ENCODE measurements at places on chromosomes 3 and 15. TPM values are rescaled to one million over a fixed set of nuclear protein-coding genes. Genes with fewer than 3 reads are reported as not detected.
A peak's percentile ranks its signal among the peaks of the same experiment; 100 is the strongest.

GRCh38 chr3:55164876-55165275, 237.0 kb upstream of the LRTM1 start:
- DNase-seq: peak; percentile 72

GRCh38 chr3:147408188-147409100, 721 bp upstream of the ZIC1 start:
- peak; percentile 72 for DNase-seq

DNA sequence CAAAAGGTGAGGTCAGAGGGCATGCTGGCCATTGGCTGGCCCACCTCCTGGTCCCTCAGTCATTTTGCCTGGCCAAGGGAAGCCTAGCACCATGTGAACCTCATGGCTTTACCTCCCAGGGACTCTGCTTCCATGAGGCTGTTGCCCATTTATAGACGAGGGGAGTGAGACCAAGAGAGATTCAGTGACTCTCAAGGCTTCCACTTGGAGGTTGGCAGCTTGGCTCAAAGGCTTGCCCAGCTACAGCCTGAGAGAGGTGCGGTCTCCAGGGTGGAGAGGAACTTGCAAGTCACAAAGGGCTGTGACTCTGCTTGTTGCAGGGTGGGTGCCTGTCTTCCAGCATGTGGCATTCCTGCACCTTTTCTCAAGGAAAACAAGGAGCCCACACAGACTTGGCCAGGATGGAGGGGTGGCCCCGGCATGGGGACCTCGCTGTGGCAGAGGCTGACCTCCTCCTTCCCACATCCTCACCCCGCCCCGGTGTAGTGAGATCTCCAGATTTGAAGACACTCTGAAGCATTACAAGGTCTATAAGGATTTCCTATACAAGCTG, 24.5 kb downstream of the CFAP100 start:
- no peak for DNase-seq

GRCh38 chr3:13494463-13495350, 14.6 kb downstream of the HDAC11 start:
- DNase-seq: peak; percentile 54

DNA sequence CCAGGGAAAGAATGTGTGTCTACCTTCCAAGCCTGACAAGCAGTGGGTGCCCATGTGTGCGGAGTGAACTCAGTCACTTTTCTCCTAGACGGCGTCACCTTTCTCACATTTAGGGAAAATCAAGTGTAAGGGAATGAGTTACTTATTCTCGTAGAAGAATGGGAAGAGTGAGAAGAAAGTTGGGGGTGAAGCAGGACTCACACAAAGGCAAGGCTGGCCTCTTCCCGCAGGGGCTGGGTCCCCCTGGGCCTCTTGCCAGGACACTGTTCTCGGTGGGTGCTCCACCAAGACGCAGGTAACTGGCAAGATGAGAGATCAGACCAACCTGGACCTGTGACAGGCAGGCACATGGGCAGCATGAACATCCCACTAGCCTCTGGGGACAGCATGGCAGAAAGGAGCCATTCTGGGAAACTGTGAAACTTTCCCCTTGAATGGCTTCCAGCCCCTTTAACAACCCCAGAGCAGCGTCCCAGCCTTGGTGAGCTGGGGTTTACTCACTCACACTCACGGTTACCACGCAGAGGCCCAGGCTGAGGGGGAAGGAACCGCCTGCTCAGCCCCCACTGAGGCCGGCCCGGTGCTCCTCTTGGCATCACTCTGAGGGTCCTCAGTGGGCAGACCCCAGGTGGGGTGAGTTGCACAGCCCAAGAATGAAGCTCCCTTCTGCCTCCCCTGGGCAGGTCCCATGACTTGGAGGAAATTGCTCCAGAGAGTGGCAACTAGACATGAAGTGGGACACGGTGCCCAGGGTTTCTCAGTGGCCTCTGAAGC, 15.0 kb upstream of the SRP14 start:
- DNase-seq: no peak

- DNase-seq: no peak
Observed at GRCh38 chr3:49868862-49869466, 742 bp downstream of the CAMKV start.

GRCh38 chr3:26193558-26193957, 403.7 kb downstream of the OXSM start:
- DNase-seq: no peak

DNA sequence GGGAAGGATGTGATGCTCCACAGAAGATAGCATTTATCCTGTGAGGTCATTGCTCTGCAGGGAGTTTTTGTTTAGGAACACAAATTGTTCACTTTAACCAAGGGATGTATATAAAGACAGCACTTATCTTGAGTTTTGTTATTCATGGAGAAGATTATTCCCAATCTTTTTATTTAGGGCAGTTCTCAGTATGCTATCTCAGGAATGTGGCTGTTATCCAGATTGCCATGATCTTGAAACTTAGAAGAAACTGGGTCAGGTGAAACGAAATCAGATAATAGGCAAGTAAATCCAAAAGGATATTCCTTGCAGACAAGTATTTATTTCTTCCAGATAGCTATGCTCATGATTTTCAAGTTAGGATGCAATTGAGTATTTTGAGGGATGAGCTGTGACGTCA, 19.3 kb upstream of the TMEM42 start:
- DNase-seq: no peak

DNA sequence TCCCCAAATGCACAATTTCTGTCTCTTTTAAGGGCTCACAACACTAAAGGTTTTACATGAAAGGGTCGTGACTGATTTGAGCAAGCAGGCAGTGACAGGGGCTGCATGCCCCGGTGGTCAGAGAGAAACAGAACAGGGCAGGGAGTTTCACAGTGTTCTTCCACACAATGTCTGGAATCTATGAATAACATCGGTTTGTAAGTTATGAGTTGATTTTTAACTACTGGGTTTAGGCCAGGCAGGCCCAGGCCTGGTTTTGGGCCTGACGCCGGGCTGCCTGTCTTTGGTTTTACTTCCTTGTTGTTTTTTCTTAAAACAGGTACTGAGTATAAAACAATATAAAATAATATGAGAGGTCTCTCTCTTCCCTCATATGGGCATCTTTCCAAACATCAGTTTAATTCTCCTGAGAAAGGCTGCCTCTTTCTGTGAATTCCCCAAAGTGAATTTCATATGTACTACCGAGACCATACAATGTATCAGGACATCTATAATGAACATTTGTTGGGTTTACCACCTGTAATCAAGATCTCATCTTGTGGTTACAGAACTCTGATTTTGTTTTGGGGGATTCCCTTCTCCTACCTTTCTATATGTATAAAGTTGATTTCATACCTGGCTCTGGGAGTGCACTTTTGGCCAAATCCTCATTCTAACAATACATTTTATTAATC, 74.4 kb downstream of the CD200 start:
- DNase-seq: no peak

GRCh38 chr3:152071924-152072323, 196.8 kb upstream of the MBNL1 start:
- peak; percentile 51 for DNase-seq

DNA sequence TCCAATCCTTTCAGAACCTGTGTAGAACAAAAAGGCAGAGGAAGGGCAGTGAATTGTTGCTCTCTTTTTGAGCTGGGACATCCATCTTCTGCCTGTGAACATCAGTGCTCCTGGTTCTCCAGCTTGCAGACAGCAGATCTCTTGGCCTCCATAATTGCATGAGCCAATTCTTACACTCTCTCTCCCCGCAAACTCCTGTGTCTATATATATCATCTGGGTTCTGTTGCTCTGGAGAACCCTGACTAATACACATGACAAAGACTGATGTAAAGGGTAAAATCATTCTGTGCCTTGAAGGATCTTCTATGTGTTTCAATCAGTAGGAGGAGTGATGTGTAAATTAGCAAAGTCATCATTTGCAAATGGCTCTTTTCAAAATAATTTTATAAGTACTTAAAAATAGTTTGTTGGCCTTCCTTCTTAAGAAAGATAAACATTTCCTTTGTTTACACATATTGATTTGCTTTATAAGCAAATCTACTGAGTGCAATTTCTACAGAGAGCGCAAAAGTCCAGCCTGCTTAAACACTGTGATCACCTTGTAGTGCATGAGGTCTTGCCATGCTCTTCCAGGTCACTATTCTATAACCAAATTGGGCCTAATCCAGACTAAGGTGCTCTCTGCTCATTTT, 154.9 kb upstream of the ANKRD28 start:
- no peak for DNase-seq

- DNase-seq: peak; percentile 75
Observed at GRCh38 chr15:78061963-78062427, 15.5 kb downstream of the TBC1D2B start.

DNA sequence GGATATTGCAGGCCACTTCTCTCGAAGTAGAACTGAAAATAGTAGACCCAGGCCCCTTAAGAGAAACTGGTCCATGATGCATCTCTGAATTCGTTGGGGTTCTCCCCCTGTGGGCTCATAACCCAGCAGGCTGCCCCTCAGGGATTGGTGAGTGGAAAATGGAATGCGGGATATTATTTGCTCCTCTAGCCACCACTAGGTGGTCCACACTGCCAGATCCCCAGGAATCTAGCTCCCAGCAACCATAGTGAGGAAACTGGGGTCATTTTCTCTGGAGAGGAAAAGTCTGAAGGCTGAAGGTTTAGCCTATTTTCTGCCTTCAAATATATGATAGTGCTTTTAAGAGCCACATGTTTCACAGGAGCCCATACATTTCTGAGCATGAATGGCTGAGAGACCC, 6.7 kb downstream of the CX3CR1 start:
- DNase-seq: no peak

The RTP1 gene
- total RNA-seq: not detected

The TRIM42 gene
- not detected for total RNA-seq

The GP5 gene
- total RNA-seq: 0.31 TPM

The MYO5C gene
- total RNA-seq: 0.31 TPM

The LRRC2 gene
- total RNA-seq: 8.2 TPM

The ABHD2 gene
- total RNA-seq: 61.1 TPM

The RAB43 gene
- 8.7 TPM for total RNA-seq

The RAD18 gene
- 17.4 TPM for total RNA-seq

The DNAH1 gene
- total RNA-seq: 3.8 TPM

The SOX14 gene
- not detected for total RNA-seq

The ADIPOQ gene
- not detected for total RNA-seq
